ENCODE measurements at places on chromosomes 5 and 9. TPM values are rescaled to one million over a fixed set of nuclear protein-coding genes. Genes with fewer than 3 reads are reported as not detected.

PHYHD1 gene
- 1.0 TPM for total RNA-seq

SHROOM1 gene
- 8.3 TPM for total RNA-seq

CXCL14 gene
- not detected for total RNA-seq

PCSK1 gene
- total RNA-seq: not detected

SCGB3A2 gene
- not detected for total RNA-seq

HINT2 gene
- total RNA-seq: 47.5 TPM

ZFP2 gene
- 0.41 TPM for total RNA-seq

FREM1 gene
- total RNA-seq: not detected

GARIN3 gene
- total RNA-seq: 0.31 TPM

RGS7BP gene
- total RNA-seq: not detected

ACTBL2 gene
- total RNA-seq: not detected

PTPRD gene
- 0.05 TPM for total RNA-seq

GRCh38 chr5:89473196-89473595, 590.2 kb upstream of the MEF2C start:
- H3K36me3 ChIP-seq: no peaks in the 10 kb centered on the region
- H3K27ac ChIP-seq: no peak overlapping the region
- no peak overlapping the region for H3K4me3 ChIP-seq
- H3K27me3 ChIP-seq: no peaks in the 10 kb centered on the region
- H3K4me1 ChIP-seq: no peaks in the 10 kb centered on the region

GRCh38 chr5:127236254-127236653, 54.3 kb upstream of the MEGF10 start:
- H3K27ac ChIP-seq: no peak overlapping the region
- no peak overlapping the region for H3K4me3 ChIP-seq
- no peak for DNase-seq
- H3K4me1 ChIP-seq: peaks cover under 1% of the 10 kb centered on the region
- no peaks in the 10 kb centered on the region for H3K27me3 ChIP-seq
- H3K36me3 ChIP-seq: no peaks in the 10 kb centered on the region

GRCh38 chr5:19795218-19795617, 192.8 kb downstream of the CDH18 start:
- H3K4me3 ChIP-seq: no peak overlapping the region
- no peaks in the 10 kb centered on the region for H3K36me3 ChIP-seq
- no peaks in the 10 kb centered on the region for H3K27me3 ChIP-seq
- H3K27ac ChIP-seq: no peak overlapping the region
- H3K4me1 ChIP-seq: no peaks in the 10 kb centered on the region

DNA sequence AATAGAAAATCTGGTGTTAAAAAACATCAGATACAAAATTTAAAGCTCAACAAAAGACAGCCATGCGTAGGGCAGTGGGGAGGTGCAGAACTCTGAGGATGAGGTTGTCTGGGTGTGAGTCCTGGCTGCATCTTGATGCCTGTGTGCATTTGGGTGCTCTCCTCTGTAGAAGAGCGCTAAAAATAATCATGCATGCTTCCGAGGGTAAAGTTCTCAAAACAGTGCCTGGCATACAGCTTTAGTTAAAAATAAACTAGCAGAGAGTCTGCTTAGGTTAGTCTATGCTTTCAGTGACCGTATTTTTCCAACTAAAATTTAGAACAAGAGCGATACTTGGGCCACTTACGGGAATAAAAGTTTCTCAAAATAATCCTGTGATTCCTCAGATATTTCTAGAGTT, 55.5 kb upstream of the SPATA31C2 start:
- H3K4me3 ChIP-seq: no peak overlapping the region
- no peaks in the 10 kb centered on the region for H3K36me3 ChIP-seq

- DNase-seq: no peak
- H3K27ac ChIP-seq: no peak overlapping the region
- no peaks in the 10 kb centered on the region for H3K4me1 ChIP-seq
- H3K36me3 ChIP-seq: no peaks in the 10 kb centered on the region
These were observed 85.7 kb upstream of the NIPBL start for GRCh38 chr5:36790847-36791246.

- H3K27me3 ChIP-seq: no peaks in the 10 kb centered on the region
- H3K36me3 ChIP-seq: peaks cover 4% of the 10 kb centered on the region
- no peak overlapping the region for H3K27ac ChIP-seq
- H3K4me1 ChIP-seq: peaks cover 12% of the 10 kb centered on the region
- no peak overlapping the region for H3K4me3 ChIP-seq
These were observed 7.9 kb downstream of the AK1 start for GRCh38 chr9:127869310-127870152.

DNA sequence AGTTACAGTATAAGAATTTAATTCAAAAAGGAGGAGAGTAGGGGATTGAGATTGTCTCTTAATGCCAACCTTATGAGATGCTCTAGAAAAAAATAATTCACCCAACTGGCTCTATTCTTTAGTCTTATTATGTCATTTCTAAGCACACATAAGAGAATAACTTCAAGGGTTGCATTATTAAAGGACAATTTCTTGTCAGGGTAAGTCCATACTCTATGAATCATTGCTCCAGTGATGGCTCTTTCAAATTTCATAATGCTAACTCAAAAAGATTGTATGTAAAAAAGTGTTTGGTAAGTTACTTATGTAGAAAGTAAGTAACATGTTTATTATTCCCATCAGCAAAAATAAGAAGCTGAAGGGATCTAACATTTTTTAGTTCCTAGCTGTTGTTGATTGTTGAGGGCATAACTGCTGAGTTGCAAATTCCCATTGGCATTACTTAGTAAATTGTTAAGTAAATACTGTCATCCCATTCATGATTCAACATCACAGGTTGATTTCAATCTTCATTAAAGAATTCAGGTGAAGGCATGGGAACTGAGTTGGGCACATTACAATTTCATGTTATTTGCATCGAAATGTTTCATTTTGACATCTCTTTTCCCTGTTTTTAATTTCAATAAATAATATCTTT, 28.6 kb downstream of the ALDH1A1 start:
- DNase-seq: no peak
- no peaks in the 10 kb centered on the region for H3K27me3 ChIP-seq
- H3K4me1 ChIP-seq: no peaks in the 10 kb centered on the region
- no peaks in the 10 kb centered on the region for H3K36me3 ChIP-seq
- H3K27ac ChIP-seq: no peak overlapping the region

GRCh38 chr5:110957934-110958333, 113.6 kb upstream of the TSLP start:
- H3K27ac ChIP-seq: no peak overlapping the region
- H3K4me3 ChIP-seq: no peak overlapping the region
- H3K36me3 ChIP-seq: no peaks in the 10 kb centered on the region
- DNase-seq: no peak

GRCh38 chr9:36985061-36985768, 48.9 kb downstream of the PAX5 start:
- no peak for DNase-seq
- H3K4me3 ChIP-seq: no peak overlapping the region
- peaks cover 64% of the 10 kb centered on the region for H3K27me3 ChIP-seq
- H3K36me3 ChIP-seq: peaks cover 2% of the 10 kb centered on the region

DNA sequence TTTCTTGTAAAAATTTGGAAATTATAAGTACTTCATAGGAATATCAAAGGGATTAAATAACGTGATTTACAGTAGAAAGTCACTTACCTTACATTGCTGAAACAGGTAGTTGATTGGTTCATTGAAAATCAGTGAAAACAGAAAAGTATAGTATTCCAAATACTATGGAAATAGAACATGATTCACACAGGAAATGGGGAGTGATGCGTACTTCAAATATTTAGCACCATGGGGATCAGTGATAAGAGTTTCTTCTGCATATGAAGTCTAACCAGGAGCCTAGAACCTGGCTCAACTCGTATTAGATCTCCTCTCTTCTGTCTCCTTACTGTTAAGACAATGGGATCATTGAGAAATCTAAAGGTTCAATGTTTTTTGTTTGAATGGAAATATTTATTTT, 133.3 kb downstream of the FAM174A start:
- no peak for DNase-seq
- H3K4me3 ChIP-seq: no peak overlapping the region
- peaks cover 2% of the 10 kb centered on the region for H3K27me3 ChIP-seq
- H3K4me1 ChIP-seq: peaks cover 19% of the 10 kb centered on the region
- no peaks in the 10 kb centered on the region for H3K36me3 ChIP-seq
- no peak overlapping the region for H3K27ac ChIP-seq

- no peak overlapping the region for H3K27ac ChIP-seq
- no peak for DNase-seq
- H3K4me3 ChIP-seq: no peak overlapping the region
These were observed 51.7 kb downstream of the DAB2IP start for GRCh38 chr9:121703014-121703734.

GRCh38 chr5:138725153-138725817, 27.9 kb upstream of the CTNNA1 start:
- H3K36me3 ChIP-seq: no peaks in the 10 kb centered on the region
- peaks cover 30% of the 10 kb centered on the region for H3K4me1 ChIP-seq
- DNase-seq: no peak
- no peak overlapping the region for H3K27ac ChIP-seq

DNA sequence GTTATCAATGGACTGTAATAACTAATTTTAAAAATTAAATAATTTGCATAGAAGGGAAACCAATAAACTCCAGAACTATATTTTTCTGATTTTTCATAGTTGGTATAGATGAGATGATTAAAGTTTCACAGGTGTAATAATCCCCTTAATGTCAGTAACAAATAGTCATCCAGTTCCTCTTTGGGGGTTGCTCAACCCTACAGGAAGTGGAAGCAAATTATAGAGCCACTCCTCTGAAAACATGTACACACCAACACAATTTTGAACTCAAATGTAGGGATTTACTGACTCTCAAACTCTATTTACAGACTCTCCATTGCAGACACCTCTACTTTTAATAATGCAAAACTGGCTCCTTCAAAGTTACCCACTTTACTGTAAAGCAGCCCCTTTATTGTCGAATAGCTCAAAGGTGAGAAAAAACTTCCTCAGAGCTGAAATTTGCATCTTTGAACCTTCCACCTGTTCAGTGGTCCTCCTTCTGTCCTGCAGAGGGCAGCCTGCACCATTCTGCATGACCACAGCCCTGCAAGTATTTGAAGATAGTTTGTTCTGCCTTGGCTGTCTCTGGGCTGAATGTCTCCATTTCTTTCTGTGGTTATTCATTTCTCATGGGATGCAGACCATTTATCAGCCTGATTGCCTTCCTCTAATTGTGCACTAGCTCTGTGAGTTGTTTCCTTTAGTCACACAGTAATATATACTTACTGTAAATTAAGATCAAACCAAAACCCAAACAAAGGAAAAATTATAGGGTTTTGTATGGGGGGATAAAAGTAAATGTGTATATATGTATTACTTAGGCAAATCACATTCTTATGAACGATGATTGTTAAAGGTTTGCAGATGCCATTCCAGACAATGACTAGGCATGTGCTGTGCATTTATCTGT, 383.2 kb upstream of the SGCD start:
- no peaks in the 10 kb centered on the region for H3K36me3 ChIP-seq
- no peak overlapping the region for H3K27ac ChIP-seq
- peaks cover 14% of the 10 kb centered on the region for H3K27me3 ChIP-seq
- no peak overlapping the region for H3K4me3 ChIP-seq

- H3K4me3 ChIP-seq: no peak overlapping the region
- H3K4me1 ChIP-seq: no peaks in the 10 kb centered on the region
- no peaks in the 10 kb centered on the region for H3K27me3 ChIP-seq
- no peak overlapping the region for H3K27ac ChIP-seq
- no peak for DNase-seq
These were observed 204.2 kb downstream of the SLC12A2 start for GRCh38 chr5:128287740-128288139.

DNA sequence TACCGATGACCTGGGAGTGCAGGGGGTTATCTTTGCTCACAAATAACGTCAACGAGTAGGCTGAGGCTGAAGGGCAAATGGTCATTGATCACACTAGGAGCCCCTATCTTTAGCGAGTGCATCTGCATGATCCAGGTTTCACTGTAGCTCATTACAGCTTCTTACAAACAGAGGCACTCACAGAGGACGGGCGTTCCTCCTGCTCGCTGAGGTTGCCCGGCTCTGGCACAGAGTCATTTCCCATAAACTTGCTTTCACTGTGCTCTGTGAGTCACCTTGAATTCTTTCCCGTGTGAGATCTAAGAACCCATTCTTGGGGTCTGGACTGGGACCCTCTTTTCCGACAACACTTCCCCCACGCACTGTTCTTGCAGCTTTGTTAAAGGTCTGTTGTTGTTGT, 1.9 kb upstream of the PAEP start:
- no peaks in the 10 kb centered on the region for H3K27me3 ChIP-seq
- no peak for DNase-seq
- H3K27ac ChIP-seq: no peak overlapping the region
- no peaks in the 10 kb centered on the region for H3K36me3 ChIP-seq
- H3K4me3 ChIP-seq: no peak overlapping the region

- no peak overlapping the region for H3K27ac ChIP-seq
- H3K4me3 ChIP-seq: no peak overlapping the region
- no peaks in the 10 kb centered on the region for H3K4me1 ChIP-seq
- no peak for DNase-seq
- no peaks in the 10 kb centered on the region for H3K27me3 ChIP-seq
These were observed 43.4 kb upstream of the HAPLN1 start for GRCh38 chr5:83764101-83764500.

GRCh38 chr9:92977279-92977678, 30.0 kb downstream of the FGD3 start:
- DNase-seq: no peak
- H3K27ac ChIP-seq: peak overlapping the region; percentile 45
- no peak overlapping the region for H3K4me3 ChIP-seq
- H3K36me3 ChIP-seq: peaks cover 59% of the 10 kb centered on the region

GRCh38 chr9:126945682-126946081, 31.1 kb downstream of the RALGPS1 start:
- H3K36me3 ChIP-seq: no peaks in the 10 kb centered on the region
- H3K27ac ChIP-seq: no peak overlapping the region
- H3K4me1 ChIP-seq: peaks cover 3% of the 10 kb centered on the region
- peaks cover 30% of the 10 kb centered on the region for H3K27me3 ChIP-seq
- no peak for DNase-seq

DNA sequence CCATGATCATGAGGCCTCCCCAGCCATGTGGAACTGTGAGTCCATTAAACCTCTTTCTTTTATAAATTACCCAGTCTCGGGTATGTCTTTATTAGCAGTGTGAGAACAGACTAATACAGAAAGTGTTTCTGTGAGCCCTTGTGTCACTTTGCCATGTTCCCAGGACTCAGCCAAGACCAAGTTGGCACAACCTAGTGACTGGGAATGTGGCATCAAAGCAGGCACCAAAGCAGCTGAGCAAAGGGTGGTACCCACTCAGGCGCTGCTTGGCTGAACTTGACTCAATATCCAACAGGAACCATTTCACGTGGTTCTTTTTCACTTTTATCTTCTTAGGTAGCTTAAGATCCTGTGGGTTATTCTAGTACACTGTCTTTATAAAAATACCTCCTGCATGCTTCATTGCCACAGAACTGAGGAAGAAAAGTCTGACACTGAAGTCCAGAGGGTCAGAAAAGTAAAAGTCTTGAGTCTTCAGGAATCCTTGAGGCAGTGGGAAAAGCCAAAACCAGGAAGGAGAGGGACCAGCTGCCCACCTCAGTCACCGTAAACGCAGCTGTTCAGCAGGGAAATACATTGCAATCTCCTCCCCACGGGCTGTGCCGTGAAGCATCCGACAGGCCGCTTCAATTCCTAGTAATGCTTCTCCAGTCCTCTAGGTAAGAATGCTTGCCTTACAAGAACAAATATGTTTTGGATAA, 90.5 kb upstream of the RETREG1 start:
- no peaks in the 10 kb centered on the region for H3K27me3 ChIP-seq
- H3K36me3 ChIP-seq: no peaks in the 10 kb centered on the region
- H3K4me3 ChIP-seq: no peak overlapping the region
- no peak overlapping the region for H3K27ac ChIP-seq
- H3K4me1 ChIP-seq: no peaks in the 10 kb centered on the region
- no peak for DNase-seq

GRCh38 chr5:80288177-80288576, 31.6 kb upstream of the SPZ1 start:
- no peak for DNase-seq
- H3K36me3 ChIP-seq: peaks cover 1% of the 10 kb centered on the region
- H3K27me3 ChIP-seq: no peaks in the 10 kb centered on the region

All from activated T-helper 1 cell treated with anti-CD3 and anti-CD28 coated beads, Interleukin-12 subunit alpha, Interleukin-12 subunit beta, Interleukin-2, Interleukin-4 antibody, amounts not matched to agents 30 ng/mL and 10 ng/mL and 1 ng/mL, durations not matched to agents 14 hours and 24 hours and 36 hours (primary cell).